ENCODE measurements at places on chromosomes 3 and 15.
A peak's percentile ranks its signal among the peaks of the same experiment; 100 is the strongest.

- no peak for DNase-seq
Measured at GRCh38 chr3:114454551-114455251, 160.9 kb downstream of the TIGIT start.

DNA sequence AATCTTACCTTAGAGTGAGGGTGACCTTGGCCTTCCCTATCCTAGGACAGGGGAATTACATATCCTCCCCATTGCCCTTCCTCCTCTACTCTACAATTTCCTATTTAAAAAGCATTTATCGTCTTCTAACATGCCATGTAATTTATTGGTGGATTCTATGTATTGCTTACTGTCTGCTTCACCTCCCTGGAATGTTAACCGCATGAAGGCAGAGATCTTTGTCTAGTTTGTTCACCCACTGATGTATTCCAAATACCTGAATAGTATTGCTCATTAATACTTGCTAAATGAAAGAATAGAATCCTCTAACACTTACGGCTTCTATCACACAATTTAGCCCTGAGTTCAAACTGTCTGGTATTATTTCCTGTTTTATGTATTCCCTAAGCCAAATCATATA is 68.6 kb downstream of the PPARG start:
- no peak for DNase-seq

DNA sequence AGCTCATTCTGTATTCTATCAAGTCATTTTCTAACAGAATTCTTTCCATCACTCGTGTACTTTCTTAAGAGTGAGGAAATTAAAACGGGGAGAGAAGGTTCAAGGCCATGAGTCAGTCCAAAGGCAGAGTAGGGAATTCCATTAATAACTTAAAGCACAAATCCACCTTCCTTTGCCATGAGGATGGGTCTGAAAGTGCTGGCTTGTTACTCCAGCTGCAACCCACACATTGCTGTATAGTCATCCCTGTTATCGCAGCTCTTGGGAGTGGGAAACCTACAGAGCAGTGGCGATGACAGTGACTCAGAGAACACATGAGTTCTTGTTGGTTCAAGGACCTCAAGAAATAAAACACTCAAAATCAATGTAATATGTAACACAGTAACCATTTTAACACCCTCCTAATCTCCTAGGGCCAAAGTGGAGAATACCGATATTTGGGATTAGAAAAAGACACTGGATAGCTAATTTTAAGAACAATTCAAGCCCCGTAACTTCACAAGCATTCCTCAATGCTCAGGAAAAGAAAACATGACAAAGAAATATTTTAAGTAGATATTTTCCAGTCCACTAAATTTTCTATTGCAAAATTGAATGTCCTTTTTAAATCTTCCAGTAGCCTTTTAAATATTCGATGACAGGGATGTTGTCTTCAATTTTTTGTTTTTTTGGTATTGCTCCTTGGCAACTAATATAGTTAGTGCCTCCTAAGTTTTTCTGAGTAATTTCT is 179.9 kb upstream of the THBS1 start:
- no peak for DNase-seq

DNA sequence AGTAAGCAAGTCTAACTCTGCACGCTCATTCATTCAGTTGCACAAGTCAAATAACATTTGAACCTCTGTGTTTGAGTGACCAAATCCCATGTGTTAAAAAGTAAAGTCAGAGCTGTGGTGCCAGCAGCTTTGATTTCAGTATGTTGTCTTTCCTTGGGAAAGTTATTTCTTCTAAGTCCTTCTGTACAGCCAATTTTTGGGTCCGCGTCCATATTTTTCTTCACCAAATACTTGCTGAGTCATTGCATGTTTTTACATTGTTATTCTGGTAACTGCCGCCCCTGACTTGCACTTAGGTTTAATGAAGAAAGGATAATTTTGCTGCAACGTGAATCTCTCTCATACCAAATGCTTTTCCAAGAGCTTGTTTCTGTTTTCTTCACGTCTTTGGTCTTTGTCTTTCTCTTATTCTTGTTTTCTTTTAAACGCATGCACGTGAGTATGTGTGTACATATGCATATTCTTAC is 56.7 kb downstream of the PLS1 start:
- no peak for DNase-seq

GRCh38 chr3:103794656-103795055 is 1359.8 kb downstream of the ZPLD1 start:
- DNase-seq: no peak

DNA sequence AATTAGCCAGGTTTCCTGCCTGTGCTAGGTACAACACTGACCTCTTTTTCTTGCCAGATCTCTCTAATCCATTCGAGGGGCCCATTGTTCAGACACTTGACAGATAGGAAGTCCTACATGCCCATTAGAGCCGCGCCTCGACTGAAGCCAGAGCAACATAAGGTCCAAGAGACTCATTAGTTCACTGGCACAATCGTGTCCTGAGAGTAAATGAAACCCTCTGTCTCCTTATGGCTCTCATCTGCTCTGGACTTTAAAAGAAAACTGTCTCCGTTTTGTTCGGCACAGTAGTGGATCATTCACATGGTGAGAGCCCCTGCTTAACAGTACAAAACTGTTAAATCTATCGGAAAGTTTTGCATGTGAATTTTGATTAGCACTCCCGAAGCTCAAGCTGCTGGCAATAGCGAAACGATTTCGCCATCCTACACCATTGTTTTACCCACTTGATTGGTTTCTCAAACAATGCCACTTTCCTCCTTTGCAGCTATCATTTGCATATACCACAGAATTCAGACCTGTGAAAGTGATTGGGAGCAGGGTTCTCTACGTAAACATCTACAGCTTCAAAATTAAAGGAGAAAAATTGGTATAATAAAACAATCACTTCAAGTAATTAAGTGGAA is 19.0 kb upstream of the C15orf61 start:
- DNase-seq: no peak

- DNase-seq: no peak
Measured at GRCh38 chr3:52468336-52468735, 12.9 kb downstream of the NISCH start.

DNA sequence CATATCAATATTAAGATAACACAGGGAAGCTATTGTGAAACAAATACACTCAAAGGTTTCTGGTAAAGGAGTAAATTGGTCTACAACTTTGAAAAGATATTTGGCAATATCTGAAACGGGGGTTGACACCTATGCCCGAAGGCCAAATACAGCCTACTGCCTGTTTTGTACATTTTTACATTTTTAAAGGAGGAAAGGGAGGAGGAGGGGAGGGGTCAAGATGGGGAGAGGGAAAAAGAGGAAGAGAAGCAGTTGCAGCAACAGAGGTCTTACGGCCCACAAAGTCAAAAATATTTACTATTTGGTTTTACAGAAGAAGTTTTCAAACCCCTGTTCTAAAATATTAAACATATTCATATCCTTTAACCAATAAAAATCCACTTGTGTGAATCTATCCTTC is 94.2 kb downstream of the FMN1 start:
- DNase-seq: no peak

- no peak for DNase-seq
Measured at GRCh38 chr15:43085921-43086320, 19.9 kb downstream of the UBR1 start.

DNA sequence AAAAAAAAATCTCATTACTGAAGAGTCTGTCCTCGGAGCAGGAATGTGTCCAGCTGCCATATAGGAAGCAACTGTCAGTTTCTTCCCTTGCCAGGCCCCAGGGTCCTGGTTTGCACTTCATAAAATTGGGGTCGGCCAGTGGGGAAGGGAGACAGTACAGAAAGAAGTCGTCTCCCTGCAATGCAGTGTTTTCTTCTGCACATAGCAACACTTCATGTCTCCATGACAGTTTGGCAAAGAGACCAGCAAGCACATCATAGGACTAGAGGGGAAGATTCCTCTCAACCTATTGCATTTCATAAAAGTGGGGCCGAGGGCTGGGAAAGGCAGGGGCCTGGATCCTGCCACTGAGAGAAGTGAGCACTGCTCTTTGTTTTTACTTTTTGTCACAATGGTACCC is 138.2 kb upstream of the HACD2 start:
- DNase-seq: no peak

DNA sequence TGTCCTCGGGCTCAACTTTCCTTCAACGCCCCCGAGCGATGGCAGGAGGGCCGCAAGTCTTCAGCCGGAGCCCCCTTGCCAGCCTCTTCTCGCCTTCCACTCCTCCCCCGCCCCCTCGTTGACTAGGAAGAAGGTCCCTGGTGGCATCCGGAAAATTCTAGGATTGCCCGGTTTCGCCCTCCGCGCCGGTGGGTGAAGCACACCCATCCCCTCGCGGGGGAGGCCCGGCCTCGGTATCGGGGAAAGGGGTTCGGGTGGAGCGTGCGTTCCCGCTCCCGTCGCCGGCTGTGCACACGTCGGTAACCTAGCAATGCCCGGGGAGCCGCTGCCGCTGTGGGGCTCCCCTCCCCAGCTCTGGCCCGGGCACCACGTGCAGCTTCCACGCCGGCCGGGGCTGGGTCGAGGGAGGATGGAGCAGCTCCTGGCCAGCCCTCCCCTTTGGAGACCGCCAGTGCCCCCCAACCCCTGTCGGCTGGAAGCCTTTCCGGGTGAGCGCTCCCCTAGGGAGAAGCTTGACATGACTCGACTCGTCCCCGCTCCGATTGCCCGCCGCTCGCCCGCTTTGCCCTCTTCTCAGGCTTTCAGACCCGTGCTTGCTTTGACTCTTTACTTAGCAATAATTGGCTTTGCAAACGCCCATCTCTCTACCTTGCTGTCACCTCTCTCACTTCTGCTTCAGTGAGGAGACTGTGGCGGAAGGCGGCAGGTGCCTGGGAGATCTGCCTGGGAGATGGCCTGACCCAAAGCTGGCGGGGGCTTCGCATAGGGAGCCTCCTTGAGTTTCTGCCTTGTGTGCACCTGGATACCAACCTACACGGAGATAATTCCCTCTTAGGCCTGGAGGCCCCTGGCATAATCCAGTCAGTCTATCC is 1.3 kb downstream of the CACNA1D start:
- no peak for DNase-seq

- no peak for DNase-seq
Measured at GRCh38 chr15:94535298-94536048, 304.1 kb downstream of the MCTP2 start.

GRCh38 chr3:177465257-177465642 is 268.0 kb upstream of the TBL1XR1 start:
- DNase-seq: no peak

- DNase-seq: peak; percentile 97
Measured at GRCh38 chr3:160473978-160474377, 24.4 kb upstream of the TRIM59 start.

DNA sequence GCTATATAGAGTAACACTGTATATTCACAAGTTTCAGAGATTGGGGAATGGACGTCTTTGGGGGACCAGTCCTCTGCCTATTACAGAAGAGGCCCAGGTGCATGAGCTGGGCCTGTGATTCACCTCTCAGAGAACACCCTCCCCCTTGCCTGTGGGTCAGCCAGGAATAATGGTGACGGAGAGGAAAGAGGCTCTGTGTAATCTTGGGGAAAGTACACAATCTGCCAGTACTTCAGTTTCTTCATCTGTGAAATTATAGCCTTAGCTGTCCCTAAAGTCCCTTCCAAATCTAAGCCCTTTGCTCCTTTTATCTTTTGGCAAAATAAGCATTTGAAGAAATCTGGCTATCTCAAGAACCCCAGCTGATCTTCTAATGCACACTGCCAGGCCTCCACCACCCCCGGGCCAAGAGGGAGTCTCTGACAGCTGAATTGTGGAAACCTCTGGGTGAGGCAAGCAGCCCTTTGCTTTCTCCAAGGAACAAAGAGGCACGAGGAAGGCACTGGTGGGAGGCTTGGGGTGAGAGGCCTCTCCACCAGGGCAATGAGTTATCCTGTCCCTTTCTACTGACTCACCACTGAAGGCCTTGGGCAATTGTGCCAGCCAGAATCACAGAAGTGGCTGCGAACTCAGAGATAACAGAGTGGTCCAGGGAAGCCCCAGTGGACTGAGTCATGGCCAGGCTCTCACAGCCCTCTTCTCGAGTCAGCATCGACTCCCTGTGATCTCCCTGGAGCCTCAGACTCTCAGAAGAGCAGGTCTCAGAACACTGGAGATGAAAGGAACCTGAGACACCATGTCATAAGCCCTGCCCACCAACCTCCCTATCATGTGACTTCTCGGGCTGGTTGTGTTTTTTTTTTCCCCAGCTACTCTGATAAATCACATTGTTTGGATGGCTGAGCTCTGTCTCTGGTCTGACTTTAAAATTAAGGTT is 31.8 kb downstream of the CCNL1 start:
- DNase-seq: peak; percentile 54

DNA sequence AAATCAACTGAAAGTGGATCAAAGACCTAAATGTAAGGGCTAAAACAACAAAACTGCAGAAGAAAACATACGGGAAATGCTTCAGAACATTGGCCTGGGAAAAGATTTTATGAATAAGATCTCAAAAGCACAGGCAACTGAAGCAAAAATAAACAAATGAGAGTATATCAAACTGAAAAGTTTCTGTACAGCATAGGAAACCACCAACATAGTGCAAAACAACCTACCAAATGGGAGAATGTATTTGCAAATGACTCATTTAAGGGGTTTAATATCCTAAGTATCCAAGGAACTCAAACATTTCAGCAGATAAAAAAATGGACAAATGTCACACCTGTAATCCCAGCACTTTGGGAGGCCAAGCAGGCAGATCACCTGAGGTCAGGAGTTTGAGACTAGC is 489.1 kb downstream of the ROBO1 start:
- DNase-seq: no peak

DNA sequence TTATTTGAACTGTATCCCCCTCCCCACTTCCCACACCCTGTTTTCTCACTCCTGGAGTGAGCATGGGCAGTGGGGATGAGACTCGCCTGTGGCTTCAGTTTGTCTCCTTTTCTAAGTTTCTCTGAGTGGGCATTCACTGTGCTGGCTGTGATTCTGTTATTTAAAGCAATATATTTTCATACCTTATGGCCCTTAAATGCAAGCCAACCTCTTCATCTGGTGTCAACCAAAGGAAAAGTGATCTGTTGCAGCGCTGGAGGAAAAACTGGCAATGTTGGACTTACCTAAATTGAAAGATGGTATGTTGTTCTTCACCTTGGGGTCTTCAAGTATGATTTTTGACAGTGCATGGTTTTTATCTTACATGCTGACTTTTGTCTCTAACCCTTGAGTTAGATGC is 56.1 kb downstream of the RBM6 start:
- DNase-seq: no peak

DNA sequence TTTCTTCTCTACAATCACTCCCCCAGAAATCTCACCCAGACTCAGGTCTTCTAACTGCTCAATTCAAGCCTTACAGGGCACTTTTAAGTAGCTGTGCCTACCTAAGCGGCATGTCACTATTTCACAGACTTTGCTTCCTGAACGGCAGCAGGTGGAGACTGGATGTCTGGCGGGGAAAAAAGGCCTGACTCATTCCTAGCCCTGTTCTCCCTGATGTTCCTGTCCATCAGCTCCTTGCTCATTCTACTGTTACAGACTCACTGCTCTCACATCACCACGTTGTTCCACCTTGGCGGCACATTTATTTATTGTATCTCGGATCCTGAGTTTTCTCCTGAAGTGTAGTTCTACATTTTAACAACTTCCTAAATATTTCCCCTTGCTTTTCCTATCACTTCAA is 52.6 kb upstream of the ATP11B start:
- no peak for DNase-seq

DNA sequence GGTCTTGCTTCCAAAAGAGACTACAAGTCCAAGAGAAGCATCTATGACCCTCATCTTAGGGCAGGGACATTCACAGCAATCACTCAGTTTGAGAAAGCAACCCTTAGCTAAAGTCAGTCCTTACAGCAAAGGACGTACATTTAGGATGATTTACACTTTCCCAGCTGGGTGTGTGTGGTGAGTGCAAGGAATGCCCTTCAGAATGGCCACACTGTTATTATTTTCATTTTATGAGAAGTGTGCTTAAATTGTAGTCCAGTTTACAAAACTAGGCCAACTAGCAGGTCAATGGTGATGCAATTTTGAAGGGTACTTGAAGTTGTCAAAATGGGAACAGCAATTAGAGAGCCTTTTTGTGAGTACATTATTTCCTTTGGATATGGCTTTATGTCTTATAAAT is 26.0 kb upstream of the CCK start:
- no peak for DNase-seq

Data from AG09309 (cell line).